ENCODE measurements at places on chromosomes 2 and 18.
A peak's percentile ranks its signal among the peaks of the same experiment; 100 is the strongest.

DNA sequence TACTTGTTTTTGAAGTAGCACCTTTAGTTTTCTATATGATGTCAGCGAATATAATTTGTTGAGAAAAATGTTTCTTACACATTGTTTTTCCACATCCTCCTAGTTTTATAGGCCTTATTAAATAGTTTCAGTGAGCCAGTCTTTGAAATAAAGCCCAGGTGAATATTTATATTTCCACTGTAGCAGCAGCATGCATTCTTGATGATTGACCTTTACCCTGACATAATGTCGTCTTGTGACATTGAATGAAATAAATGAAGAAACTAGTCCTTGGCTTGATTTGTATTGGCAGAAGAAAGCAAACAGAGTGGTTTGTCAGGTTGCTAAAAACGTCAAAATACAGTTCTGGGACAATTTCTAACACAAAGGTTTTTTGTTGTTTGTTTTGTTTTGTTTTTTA lies 84.4 kb downstream of the EHBP1 start:
- no peak for DNase-seq

DNA sequence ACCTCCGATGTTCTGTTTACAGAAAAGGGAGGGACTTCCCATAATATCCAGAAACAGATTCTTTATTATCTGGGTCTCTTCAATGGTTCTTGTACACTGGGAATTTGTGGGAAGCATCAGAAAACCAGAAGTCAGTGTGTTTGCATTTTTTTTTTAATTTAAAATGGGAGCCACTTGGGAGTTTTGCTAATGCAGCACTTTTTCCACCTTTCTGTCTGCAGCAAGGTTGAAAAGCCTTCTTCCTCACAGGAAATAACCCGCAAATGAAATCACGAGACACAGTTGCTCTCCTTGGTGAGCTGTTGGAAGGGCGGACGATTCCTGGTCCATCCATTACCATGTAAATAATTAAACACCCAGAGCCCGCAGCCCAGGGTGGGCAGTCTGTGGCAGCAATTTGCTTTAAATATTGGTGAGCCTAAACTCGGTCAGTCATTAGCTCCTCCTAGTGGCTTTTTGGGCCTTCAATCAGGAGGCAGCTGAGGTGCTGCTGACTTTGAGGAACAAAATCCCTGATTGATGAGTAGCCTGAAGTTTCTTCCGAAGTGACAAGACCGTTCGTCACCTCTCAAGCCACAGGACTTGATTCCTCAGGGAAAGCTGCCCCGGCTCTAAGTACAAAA lies 471.5 kb downstream of the EPHA4 start:
- DNase-seq = no peak

DNA sequence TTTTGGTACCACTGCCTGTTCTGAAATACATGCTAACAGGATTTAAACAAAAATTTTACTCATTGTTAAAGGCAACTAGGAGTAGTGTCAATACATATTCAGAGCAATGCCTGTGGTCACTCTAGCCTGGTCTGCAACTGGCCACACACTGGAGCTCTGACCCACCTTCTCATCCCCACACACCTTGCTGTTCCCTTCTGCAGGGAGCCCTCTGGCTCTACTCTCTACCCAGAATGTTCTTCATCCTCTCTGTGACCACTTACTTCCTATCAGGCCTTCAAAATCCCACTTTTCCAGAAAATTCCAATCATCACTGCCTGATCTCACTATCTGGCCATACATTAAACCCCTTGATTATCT lies 102.3 kb upstream of the NFU1 start:
- no peak for DNase-seq

- DNase-seq = no peak
Measured at GRCh38 chr18:984004-984403, 79.3 kb downstream of the ADCYAP1 start.

DNA sequence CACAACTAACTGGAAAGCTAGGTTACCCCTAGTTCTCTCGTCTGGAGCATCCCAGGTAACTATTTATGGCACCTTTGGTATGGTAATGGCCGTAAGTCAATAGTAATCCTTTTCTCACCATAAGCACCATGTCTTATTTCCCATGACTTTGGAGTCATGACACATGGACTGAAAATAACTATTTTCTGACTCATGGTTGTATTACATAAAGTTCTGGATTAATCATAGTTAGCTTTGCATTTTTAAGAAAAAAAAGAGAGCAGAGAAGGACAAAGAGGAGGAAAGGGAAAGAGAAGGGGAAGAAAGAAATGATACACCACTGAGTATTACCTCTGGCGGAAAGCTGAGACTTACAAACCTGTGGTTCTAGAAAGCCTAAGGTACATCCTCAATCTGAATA lies 99.3 kb downstream of the BIN1 start:
- no peak for DNase-seq

DNA sequence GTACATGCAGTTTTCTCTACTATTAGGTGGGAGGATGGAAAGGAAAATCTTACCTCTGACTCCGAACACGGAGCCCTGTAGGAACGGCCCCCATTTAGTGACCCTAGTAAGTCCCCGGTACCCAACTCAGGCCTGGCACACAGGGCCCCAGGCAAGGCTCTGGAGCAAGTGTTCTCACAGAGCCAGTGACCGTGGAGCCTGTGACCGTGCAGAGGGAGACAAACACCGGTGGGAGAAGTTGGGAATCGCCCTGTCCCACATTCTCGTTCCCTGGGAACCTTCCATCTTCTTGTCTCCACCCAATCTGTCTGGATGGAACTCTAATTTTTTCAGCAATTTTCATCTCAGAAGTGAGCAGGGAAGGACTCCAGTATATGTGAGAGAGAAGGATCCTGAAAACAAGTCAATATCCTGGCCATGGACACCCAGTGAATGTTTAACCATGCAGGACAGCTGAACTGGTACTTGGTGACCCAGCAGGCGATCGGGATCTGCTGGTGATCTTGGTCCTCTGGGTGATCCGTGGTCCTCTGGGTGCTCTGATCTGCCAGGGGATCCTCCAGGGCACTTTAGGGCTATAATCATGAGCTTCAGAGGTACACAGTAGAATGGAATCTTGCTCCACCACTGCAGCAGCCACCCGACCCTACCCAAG lies 348.6 kb upstream of the ID2 start:
- no peak for DNase-seq

DNA sequence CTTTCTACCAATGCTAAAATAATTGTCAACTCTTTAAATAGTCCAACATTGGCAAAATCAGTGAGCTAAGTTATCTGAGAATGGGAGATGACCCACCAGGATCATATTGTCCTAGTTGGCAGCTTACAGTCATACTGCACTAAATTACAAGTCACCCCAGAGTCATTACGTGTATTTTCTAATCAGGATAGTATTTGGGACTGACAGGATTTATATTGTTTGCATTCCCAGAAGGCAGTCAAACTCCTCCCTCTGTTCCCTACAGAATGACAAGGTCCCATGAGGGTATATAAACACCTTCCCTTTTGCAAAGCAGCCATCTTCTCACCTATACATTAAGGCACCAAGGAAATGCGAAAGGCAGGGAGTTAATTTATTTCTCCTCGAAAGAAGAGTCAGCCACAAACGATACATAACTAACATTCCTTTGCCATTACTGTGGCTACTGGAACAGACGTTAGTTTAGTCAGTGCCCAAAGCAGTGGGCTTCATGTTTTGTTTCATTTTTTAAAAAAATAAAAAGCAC lies 125.3 kb downstream of the ANTXR1 start:
- DNase-seq = no peak

DNA sequence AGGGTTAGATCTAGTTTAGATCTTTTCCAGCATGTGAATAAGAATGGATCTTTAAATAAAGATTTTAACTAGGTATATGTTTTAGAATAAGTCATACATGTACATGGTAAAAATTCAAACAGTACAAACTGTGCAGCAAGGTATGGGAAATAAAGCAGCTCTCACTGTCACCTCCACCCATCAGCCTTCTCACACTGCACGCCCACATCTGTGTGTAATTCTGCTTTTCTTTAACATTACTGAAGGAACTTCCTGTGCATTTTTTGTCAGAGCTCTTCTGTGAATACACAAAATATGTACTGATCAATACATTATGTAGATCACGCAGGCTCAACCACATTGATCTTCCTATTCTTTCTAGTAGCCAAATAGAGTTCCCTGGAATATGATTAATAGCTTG lies 3.4 kb downstream of the CASP8 start:
- peak; percentile 2 for DNase-seq

GRCh38 chr2:240259924-240260529 lies 119.6 kb upstream of the OTOS start:
- DNase-seq = no peak

DNA sequence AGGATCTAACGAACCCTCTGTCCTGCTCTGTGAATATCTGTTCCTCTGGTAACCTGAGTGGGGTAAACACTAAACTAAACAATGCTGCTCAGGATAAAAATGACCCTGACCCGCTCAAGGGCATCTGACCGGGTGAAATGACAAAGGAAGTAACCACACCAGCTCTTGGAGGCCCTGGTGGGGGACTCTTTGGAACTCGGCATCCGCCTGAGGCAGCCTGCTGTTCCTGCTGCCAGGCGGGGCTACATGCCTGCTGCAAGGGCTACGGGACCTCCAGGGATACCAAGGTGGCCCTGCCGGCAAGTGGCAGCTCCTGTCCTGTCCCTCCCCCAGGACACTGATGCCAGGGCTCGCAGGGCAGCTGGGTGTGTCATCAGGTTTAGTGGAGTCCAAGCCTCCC lies 273.3 kb downstream of the HDAC4 start:
- DNase-seq = no peak

- DNase-seq = no peak
Measured at GRCh38 chr2:118993392-118993752, 51.4 kb downstream of the MARCO start.

GRCh38 chr2:163580757-163581156 lies 155.1 kb downstream of the FIGN start:
- no peak for DNase-seq

- no peak for DNase-seq
Measured at GRCh38 chr2:170181602-170182001, 3.7 kb downstream of the MYO3B start.

GRCh38 chr2:102197389-102198137 lies 10.7 kb downstream of the IL1RL2 start:
- DNase-seq = no peak

Measured in vagina (tissue), 2 donors.